ENCODE measurements at places on chromosomes 1 and 21.

DNA sequence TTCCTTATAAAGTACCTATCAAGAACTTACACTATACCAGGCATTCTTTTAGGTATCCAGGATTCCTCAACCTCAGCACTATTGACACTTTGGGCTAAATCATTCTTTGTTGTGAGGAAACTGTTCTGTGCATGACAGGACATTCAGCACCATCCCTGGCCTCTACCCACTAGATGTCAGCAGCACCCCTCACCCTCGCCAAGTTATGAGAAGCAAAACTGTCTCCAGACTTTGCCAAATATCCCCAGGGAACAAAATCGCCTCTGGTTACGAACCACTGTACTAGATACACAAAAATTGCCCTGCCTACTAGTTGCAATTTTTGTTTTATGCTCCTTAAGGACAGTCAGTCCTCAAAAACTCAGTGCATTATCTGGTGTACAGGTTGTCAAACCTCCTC is 35.7 kb downstream of the PALMD start:
- DNase-seq: no peak

DNA sequence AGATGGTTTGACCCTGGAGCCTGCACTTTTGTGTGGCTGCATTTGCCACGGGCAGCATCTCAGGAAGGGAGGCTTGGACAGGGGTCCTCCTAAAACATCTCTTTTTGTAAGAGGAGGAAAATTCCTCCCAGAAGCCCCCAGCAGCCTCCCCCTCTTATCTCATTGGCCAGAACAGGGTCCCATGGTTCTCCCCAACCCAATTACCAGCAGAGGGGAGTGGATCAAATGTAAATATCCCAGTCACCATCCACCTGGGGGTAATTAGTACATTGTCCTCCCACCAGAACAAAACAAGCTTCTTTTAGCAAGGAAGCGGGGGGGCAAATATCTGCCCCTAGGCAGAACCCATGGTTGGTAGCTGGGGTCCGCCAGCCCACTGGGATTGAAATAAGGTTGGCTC is 44.7 kb upstream of the TENT5B start:
- DNase-seq: no peak

- peak; percentile 41 for DNase-seq
Measured at GRCh38 chr21:37700641-37701202, 215.5 kb downstream of the KCNJ6 start.

GRCh38 chr1:24103879-24104278 is 8.1 kb downstream of the MYOM3 start:
- DNase-seq: no peak

DNA sequence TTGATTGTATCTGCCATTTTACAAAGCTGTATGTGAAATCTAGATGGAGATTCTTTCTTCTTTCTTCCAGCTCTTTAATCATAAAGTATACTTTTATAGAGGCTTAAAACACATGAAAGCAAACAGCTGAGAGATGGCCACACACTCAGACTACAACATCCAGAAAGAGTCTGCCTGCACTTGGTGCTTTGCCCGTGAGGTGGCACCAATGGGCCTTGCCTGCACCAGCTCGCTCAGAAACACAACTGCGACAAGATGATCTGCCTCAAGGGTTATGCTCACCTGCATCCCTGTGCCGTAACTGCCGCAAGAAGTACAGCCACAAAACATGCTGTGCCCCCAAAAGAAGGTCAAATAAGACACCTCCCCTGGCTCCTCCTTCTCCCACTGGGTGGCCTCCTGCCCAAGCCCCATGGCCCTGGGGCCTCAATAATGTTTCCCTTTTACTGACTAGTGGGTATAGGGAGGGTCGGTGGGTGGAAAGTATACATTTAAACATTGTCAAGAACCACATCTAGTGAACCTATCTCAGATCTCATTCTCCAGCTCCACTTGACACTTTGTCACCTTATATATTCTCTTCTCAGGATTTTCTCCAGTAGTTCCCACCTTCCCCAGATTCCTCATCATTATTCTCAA is 66.7 kb upstream of the ANGPTL3 start:
- peak; percentile 27 for DNase-seq

- DNase-seq: no peak
Measured at GRCh38 chr1:15609631-15610030, 7.6 kb upstream of the DDI2 start.

DNA sequence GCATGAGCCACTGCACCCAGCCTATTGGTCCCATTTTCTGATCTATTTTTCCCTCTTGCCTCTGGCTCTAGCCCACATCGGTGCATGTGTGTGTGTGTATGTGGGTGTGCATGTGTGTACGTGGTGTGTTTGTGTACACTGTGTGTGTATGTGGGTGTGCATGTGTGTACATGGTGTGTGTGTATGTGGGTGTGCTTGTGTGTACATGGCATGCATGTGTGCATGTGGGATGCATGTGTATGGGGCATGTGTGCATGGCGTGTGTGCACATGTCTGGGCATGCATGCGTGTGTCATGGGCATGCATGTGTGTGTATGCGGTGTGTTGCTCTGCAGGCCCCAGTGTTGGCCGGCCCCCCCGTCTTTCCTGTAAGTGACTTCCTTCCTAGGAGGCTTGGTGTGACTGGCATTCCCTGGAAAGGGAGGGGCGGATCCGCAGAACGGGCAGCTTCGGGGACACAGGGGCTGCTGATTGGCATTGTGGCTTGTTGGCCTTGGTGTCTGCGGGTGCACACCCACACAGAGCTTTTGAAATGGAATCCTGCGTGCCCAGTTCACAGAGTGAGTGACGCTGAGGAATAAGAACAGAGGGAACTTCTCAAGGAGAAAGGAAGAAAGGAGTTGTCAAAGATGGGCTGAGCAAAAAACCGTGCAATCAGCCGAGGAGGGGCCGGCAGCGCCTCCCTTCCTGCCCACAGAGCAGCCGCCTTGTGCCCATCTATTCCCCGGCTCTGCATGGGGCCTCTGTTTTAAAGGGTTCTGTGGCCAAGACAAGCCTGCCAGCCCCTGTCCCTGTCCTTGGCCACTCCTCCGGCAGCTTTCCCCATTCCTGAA is 8.0 kb downstream of the PDXK start:
- no peak for DNase-seq
